M059J (cell line): ENCODE measurements at places on chromosomes 11 and 22. TPM values are rescaled to one million over a fixed set of nuclear protein-coding genes. Genes with fewer than 3 reads are reported as not detected.

- DNase-seq, result no peak
Measured at GRCh38 chr11:104394508-104394907, 230.6 kb upstream of the PDGFD start.

- DNase-seq, result no peak
Measured at GRCh38 chr11:47791774-47792430, 24.8 kb upstream of the FNBP4 start.

GRCh38 chr22:47162865-47163264 lies 400.4 kb downstream of the TBC1D22A start:
- no peak for DNase-seq

GRCh38 chr22:17262976-17263375 lies 43.7 kb upstream of the ADA2 start:
- no peak for DNase-seq

Gene SPON1
- total RNA-seq, result 0.05 and 0.17 TPM in 2 replicates

Gene OOSP2
- total RNA-seq, result not detected in 2 replicates

Gene DRICH1
- total RNA-seq, result not detected in 2 replicates

Gene DUSP8
- 1.2 and 3.5 TPM in 2 replicates for total RNA-seq
